ENCODE measurements at places on chromosomes 7 and 10. TPM values are rescaled to one million over a fixed set of nuclear protein-coding genes. Genes with fewer than 3 reads are reported as not detected.

The SPDYE2 gene
- not detected for total RNA-seq

The PLAC9 gene
- not detected for total RNA-seq

The TMEM140 gene
- 5.2 TPM for total RNA-seq

DNA sequence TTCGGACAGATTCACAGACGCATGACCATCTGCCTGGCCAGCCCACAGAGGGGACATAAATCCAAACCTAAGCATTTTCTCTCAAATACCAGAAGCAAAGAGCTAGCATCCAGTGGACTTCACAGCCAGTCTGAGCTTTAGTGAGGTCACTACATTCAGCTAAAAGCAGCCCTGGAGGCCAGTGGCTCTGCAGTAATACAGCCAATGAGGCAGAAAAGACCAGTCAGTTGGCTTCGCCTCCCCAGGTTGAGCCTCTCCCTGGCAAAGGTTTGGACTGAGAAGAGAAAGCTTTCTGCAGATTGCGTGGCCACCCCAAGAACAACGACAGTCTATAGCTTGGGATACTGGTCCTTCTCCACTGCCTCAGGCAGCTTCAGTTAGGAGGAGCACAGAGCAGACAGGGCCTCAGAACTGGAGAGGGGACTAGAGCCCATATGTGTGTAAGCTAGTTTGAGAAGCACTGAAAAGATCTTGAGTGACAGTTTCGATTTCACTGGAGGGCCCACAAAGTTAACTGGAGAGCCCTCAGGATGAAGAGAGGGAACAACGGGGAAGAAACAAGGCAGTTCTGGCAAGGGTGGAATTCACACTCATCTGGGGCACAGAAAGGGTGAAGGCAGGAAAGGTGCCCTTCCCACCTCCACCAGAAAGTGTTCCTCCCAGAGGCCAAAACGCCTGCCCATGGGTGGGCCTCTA is 3.8 kb downstream of the WDR91 start:
- peaks cover 44% of the 10 kb centered on the region for H3K4me1 ChIP-seq
- H3K27ac ChIP-seq, result peak overlapping the region; percentile 92
- peak overlapping the region; percentile 99 for H3K4me3 ChIP-seq
- peaks cover 26% of the 10 kb centered on the region for H3K36me3 ChIP-seq

GRCh38 chr7:7830122-7830878 is 111.9 kb upstream of the RPA3 start:
- H3K27me3 ChIP-seq, result no peaks in the 10 kb centered on the region
- H3K4me1 ChIP-seq, result no peaks in the 10 kb centered on the region
- DNase-seq, result no peak
- no peaks in the 10 kb centered on the region for H3K36me3 ChIP-seq
- no peak overlapping the region for H3K27ac ChIP-seq

DNA sequence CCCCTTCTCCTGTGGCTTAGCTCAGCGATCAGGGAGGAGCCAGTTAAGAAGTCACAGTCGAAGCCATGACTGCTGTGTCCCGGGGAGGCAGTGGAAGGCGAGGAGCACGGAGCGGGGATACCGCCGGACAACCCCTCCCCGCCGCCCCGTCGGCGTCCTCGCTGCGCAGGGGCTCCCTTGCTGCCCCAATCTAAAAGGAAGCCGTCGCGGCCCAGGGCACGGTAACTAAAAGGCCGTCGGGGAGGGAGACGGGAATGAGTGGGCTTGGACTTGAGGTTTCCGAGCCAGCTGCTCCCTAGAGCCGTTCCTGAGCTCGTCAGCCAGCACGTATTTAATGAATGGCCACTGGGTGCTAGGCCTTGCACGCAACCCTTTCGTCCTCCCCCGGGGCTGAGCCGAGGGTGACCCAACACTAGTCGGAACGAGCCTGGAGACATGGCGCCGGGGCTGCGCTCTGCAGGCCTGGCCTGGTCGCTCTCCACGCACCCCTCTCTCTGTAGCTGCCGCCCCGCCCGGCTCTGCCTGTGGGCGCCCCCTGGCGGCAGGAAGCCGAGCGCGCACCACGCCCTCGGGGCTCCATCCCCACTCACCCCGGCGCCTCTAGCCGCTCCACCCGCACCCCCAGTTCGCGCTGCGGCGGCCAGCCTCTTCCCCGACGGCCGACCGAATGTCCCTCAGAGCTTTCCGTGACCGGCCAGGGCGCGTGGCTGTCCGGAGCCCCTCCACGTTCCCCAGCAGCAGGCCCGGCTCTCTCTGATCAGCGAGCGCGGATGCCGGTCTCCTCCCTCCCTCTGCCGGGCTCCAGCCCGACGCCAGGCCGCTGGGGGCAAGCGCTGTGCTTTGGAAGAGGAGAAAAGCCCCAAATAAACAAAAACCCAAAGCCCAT is 29.3 kb upstream of the KCNK18 start:
- no peak overlapping the region for H3K4me3 ChIP-seq
- H3K36me3 ChIP-seq, result no peaks in the 10 kb centered on the region
- DNase-seq, result no peak

GRCh38 chr7:132361146-132361545 is 215.1 kb downstream of the PLXNA4 start:
- no peak overlapping the region for H3K4me3 ChIP-seq
- no peaks in the 10 kb centered on the region for H3K36me3 ChIP-seq
- DNase-seq, result no peak

DNA sequence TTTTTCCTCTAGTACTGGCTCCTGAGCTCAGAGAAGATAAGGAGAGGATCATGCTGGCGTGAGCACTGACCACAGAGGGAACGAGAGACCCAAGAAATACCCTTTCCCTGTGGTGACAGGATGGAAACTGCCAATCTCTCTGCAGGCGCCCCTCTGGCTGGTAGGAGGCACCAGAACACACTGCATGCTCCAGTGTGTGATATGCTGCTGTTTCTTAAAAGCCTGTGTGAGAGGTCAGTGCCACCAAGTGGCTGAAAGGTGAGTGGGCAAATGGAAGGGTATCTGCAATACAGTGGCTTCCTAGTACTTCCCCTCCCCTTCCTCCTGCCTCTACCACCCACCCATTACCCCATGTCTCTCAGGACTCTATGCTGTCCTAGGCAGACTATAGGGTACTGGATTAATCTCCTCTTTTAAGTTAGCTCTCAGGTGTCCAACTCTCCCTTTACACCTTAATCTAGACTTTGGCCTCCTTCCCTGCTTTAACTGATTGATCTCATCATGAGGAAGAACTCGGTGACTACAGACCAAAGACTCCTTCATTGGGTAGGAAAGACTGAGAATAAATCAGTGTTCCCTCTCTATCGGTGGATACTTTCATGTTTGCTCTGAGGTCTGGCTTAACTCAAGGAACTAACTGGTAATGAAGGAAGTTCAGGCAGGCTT is 283.6 kb downstream of the ADRA2A start:
- H3K4me1 ChIP-seq, result no peaks in the 10 kb centered on the region
- peak; percentile 23 for DNase-seq
- H3K27ac ChIP-seq, result no peak overlapping the region
- no peak overlapping the region for H3K4me3 ChIP-seq
- no peaks in the 10 kb centered on the region for H3K36me3 ChIP-seq
- peaks cover 1% of the 10 kb centered on the region for H3K27me3 ChIP-seq

DNA sequence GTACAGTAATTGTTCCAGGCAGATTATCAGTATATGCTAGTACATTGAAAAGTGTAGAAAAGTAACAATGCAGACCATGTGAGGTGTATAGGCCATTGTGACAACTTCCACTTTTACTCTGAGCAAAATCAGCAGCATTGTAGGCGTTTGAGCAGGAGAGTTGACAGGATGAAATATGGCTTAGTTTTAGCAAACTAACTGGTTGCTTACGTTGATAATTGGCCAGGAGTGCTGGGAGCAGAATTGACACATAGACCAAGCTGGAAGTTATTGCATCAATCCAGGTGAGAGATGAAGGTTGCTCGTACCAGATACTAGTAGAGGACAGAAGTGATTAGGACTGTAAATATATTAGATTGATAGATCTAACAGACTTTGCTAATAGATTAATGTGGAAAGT is 46.0 kb downstream of the LCOR start:
- H3K36me3 ChIP-seq, result peaks cover 5% of the 10 kb centered on the region
- no peaks in the 10 kb centered on the region for H3K27me3 ChIP-seq
- H3K4me3 ChIP-seq, result no peak overlapping the region
- DNase-seq, result no peak
- no peak overlapping the region for H3K27ac ChIP-seq

DNA sequence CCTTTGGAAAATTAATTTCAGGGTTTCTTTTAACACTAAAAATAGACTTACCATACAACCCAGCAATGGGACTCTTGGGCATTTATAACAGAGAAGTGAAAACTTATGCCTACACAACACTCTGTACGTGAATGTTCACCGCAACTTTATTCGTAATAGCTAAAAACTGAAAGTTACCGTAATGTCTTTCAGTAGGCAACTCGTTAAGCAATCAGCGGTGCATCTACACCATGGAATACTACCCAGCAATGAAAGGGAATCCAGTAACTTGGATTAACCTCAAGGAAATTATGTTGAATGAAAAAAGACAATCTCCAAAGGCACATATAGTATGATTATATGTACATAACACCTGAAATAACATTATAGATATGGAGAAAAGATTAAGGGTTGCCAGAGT is 16.2 kb downstream of the CCDC3 start:
- no peaks in the 10 kb centered on the region for H3K36me3 ChIP-seq
- no peaks in the 10 kb centered on the region for H3K4me1 ChIP-seq
- no peak overlapping the region for H3K27ac ChIP-seq
- no peak for DNase-seq
- H3K4me3 ChIP-seq, result no peak overlapping the region

- H3K27me3 ChIP-seq, result no peaks in the 10 kb centered on the region
- H3K36me3 ChIP-seq, result no peaks in the 10 kb centered on the region
- DNase-seq, result no peak
- H3K27ac ChIP-seq, result no peak overlapping the region
- H3K4me3 ChIP-seq, result no peak overlapping the region
- peaks cover 45% of the 10 kb centered on the region for H3K4me1 ChIP-seq
These were observed 59.1 kb upstream of the SMNDC1 start for GRCh38 chr10:110363572-110364411.
